ENCODE measurements at places on chromosomes 12 and 14.

DNA sequence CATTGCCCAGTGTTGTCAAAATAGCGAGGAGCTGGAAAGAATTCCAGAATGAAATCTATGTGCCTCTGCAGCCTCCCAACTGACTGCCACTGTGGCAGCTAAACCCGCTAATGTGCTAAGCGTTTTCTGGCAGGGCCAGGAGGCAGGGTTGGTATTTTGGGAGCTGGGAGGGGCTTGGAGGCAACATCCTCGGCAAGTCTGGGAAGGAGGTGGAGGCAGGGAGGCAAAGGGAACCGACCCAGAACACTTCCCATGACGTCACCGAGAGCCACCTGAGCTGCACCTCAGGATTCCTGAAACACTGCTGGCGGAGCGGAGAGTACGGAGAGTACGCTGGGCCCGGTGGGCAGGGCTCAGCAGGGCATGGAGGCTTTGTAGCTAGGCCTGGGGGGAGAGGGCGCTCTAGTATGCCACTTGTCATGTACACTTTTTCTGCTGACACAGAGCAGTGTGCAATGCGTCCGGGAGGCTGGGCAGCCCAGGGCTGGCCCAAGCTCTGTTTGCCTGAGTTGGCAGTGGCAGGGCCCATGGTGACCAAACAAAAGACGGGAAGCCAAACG is 81.5 kb downstream of the DPF3 start:
- DNase-seq, result no peak

- no peak for DNase-seq
Observed at GRCh38 chr12:106409878-106410277, 52.3 kb downstream of the POLR3B start.

DNA sequence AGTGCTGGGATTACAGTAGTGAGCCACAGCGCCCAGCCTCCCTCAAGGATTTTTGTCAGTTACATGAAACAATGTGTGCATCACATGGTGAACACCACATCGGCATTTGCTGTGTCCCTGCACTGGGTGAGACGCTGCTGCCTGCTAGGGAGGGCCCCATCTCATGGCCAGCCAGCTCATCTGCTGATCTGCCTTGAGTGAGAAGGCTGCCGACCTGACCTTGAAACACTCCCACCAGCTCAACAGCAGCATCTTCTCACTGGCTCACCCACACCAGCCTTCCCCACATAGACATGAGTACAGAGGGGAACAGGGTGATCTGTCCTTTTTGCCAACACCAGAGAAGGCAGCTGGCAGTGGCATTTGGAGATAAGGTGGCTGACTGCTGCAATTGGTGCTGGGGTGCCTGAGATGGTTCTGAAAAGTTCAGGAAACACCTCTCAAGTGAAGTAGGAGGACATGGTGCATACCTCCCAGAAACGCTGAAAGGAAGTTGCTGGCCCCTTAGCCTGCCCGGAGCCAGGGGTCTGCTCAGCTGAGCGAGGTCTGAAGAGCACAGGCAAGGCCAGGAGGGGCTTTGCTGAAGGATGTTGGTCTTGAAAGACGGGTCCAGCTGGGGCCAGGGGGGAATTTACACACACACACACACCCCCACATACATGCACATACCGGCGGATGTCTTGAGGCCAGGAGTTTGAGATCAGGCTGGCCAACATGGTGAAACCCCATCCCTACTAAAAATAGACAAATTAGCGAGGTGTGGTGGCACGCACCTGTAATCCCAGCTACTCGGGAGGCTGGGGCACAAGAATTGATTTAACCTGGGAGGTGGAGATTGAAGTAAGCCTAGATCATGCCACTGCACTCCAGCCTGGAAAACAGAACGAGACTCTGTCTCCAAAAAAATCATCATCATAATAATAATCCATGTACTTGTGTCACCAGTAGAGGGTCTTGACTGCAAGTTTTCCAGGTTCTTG is 14.3 kb upstream of the PPP1R13B start:
- DNase-seq, result no peak

GRCh38 chr12:24948420-24948756 is 513 bp downstream of the BCAT1 start:
- peak; percentile 47 for DNase-seq

DNA sequence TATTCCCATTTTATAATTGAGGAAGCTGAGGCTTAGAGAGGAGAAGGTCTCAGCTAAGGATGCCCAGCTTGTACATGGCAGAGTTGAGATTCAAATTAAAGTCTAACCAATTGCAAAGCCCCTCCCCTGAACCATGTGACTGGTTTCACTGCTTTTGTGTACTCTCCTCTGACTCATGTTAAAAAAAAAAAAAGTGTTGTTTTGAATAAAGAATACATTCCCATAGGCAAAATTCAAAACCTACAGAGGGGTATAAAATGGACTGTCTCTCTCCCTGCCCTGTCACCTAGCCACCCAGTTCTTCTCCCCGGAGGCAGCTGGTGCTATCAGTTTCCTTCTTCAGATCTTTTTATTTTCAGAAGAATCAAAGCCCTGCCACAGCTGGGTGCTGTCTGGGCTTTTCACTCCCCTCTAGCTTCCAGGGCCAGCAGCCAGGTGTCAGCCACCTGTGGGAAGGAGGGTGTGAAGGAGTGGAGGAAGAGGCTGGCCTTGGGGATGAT is 5.4 kb downstream of the PSMD9 start:
- peak; percentile 49 for DNase-seq

DNA sequence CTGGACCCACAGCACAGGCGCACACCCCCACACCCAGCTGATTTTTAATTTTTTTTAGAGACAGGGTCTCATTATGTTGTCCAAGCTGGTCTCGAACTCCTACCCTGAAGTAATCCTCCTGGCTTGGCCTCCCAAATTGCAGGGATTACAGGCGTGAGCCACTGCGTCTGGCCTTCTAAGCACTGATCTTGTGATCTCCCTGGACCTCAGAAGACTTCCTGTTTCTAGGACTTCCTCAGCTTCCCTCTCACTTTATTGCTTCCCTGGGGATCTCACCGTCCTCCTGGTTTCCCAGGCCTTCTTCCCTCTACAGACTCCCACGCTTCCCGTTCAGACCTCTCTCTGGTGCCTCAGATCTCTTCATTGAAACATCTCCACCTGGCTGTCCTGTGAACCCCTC is 13.8 kb downstream of the ZNF839 start:
- no peak for DNase-seq

DNA sequence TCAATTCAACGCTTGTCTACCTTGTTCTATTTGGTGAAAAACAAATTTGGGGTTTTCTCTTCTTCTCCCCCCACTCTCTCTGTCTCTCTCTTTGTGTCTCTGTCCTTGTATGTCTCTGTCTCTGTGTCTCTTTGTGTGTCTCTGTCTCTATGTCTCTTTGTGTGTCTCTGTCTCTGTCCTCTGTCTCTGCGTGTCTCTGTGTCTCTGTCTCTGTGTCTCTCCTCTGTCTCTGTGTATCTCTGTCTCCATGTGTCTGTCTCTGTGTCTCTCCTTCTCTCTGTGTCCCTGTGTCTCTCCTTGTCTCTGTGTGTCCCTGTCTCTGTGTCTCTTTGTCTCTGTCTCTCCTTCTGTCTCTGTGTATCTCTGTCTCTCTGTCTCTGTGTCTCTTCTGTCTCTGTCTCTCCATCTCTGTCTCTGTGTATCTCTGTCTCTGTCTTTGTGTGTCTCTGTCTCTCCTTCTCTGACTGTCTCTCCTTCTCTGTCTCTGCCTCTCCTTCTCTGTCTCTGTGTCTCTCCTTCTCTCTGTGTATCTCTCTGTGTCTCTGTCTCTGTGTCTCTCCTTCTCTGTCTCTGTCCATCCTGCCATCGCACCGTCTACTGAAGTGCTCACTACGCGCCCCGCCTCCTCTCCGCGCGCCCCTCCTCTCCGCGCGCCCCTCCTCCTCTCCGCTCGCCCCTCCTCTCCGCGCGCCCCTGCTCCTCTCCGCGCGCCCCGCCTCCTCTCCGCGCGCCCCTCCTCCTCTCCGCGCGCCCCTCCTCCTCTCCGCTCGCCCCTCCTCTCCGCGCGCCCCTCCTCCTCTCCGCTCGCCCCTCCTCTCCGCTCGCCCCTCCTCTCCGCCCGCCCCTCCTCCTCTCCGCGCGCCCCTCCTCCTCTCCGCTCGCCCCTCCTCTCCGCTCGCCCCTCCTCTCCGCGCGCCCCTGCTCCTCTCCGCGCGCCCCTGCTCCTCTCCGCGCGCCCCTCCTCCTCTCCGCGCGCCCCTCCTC is 12.8 kb downstream of the LRCOL1 start:
- no peak for DNase-seq

GRCh38 chr12:89492883-89493282 is 31.7 kb downstream of the GALNT4 start:
- no peak for DNase-seq

Measured in activated naive CD4-positive, alpha-beta T cell treated with anti-CD3 and anti-CD28 coated beads, Interleukin-2, amount 10 ng/mL, durations not matched to agents 7 days and 5 days (primary cell).